ENCODE measurements at places on chromosomes 3 and 15.
A peak's percentile ranks its signal among the peaks of the same experiment; 100 is the strongest.

DNA sequence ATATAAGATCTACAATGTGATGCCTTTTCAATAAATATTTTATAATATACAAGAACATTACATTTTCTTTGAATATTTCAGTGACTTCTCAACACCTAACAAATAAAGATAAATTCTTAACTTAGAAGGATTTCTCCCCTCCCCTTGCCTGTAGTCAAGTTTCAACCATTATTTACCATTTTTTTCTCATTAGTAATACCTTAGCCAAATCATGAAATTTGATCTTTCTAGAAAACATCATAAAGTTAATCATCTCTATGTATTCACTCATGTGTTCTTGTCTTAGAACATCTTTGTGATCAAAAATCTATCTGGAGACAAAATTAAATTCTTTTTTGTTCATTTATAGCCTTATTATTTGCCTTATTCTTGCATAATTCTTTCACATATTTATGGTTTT lies 1201.8 kb upstream of the EPHA6 start:
- DNase-seq = no peak

DNA sequence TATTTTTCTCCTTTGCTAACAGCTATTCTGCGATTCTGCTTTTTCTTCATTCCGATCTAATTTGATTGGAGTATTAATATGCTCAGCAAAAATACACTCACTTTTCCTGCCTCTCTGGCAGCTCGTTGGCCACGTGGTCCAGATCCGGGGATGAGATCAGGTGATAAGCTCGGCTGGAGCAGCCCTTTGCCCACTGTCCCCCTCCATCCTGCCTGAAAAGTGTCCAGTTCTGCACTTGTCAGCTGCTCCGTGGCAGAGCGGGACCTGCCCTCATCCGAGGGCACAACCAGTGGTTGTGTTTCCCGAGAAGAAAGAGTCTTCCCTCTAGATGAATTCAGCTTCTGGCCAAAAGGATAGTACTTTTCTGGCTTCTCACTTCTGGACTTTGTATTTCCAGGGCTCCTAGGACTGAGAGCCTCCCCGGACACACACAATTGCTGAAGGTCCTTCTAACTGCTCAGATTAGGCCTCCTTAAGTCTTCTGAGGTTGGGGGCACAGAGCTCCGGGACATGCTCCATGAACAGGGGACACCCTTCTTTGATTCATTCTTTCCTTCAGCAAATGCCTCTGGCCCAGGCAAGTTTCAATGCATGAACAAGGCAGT lies 103.9 kb upstream of the ALDH1A3 start:
- DNase-seq = no peak

DNA sequence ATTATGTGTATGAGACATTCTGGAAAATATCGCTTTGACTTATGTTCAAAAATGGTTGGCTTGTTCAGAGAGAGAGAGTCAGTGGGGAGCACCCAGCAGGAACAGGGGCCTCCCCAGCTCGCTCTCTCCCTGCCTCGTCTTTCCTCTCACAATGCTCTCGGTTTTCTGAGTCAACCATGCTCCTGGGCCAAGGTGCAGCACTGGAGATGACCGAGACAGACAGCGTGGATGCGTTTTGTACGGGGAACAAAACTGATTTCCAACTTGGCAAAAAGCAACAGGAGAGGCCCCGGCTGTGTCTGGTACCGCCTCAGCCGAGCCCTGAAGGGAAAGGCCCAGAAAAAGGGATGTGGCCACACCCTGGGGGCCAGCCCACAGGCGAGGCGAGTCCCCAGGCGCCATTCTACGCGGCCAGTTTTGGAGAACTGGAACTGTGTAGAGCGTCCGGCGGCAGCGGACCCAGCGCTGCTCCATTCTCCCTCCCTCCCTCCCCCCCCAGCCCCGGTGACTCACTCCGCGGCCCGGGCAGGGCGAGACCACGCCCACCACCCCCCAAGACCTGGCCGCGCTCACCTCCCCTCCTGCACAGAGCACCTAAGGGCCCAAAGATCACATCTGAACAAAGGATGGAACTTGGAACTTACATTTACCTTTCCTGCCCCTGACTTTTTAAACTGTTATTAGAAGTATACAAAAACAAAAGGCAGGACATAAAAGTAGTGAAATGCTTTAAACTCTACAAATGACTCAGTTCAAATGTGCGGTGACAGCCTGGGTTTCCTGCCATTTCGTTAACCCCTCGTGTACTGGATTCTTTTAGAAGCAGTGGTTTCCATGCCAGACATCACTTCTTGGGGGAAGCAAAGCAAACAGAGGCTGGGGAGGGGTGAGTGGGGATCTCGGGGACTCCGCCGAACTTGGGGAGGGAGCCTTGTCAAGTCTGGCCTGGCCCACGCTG lies 12.7 kb downstream of the ATP10A start:
- DNase-seq = peak; percentile 74

DNA sequence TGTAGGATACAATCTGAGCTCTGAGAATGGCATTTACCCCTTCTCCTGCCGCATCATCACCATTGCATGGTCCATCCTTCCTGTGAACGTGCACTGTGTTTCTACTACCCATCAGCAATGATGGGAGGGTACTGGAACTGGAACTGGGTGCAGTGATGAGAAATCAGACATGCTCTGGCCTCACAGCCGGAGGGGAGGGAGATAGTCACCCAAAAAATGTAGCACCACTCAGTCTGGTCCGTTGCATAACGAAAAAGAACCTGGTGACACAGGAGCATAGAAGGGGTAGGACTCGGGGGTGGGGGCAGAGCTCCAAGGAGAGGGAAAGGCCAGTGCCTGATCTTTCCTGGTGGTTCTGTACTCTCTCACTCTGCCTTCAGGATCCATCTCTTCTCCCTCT lies 205.0 kb downstream of the RPLP1 start:
- DNase-seq = no peak

DNA sequence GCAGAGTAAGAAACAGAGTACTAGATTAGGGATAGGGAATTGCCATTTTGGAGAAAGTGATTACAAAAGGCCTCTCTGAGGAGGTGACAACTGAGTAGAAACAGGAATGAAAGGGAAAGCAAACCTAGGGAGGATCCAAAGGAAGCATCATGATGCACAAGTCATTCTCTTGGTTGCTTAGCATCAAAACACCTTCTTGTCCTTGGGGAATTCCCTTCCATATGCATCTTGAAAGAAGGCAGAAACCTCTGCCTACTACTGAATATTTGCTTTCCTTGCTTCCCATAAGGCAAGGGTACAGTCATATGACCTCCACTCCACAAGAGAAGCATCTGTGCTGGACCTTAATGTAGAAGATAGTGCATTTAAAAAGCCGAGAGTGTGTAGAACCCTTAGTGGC lies 24.1 kb downstream of the GABPB1 start:
- no peak for DNase-seq

- DNase-seq = peak; percentile 52
Observed at GRCh38 chr3:124032881-124033359, 41.0 kb upstream of the ROPN1 start.

- DNase-seq = no peak
Observed at GRCh38 chr3:39350714-39351113, 21.2 kb downstream of the CCR8 start.

GRCh38 chr15:37031198-37031597 lies 69.2 kb downstream of the MEIS2 start:
- no peak for DNase-seq

DNA sequence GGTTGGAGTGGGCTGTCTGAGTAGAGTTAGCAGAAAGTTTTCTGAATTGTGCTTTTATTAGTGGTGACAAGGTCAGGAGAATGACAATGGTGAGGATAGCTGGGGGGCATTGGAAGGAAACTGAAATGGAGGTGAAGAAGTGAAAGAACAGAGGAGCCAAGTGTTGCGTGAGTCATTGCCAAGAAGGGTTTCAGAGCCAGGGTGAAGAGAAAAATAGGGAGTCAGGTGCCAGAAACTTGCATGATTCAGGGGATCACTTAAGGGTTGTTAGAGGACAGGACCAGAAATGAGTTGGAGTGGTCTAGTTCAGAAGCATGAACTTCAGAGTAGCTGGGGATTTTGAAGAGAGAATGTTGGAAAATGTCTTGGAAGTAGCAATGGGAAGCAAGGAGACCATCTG lies 86.0 kb upstream of the GALNT15 start:
- no peak for DNase-seq

DNA sequence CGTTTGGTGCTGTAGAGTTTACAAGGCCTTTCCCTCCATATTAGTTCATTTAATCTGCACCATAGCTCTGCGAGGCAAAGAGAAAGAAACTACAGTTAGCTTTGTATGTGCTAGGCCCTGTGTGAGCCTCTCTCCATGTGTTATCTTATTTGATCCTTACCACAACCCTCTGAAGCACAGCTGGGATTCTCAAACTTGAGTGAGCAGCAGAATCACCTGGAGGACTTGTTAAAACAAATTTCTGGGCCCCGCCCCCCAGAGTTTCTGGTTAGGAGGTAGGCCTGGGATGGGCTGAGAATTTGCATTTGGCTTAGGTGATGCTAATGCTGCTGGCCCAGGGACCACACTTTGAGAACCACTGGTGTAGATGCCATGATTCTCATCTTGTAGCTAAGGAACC lies 12.3 kb downstream of the CA12 start:
- no peak for DNase-seq

DNA sequence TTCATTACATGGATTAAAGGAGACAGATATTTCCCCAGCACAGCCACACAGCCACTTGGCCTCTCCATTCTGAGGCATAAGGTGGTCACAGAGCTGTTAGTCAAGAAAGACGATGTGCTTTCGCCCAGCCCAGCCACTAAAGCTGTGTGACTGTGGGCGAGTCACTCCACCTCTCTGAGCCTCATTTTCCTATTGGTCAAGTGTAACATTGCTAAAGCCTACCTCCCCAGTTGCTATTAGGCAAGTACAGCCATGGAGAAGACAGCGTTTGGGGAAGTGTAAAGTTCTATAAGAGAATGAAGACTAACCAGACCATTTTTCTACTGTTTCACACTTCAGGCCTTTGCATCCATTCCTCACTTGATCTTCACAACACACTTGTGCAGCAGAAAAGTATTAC lies 24.1 kb downstream of the TMEM40 start:
- no peak for DNase-seq

GRCh38 chr3:129226374-129226773 lies 23.0 kb upstream of the COPG1 start:
- DNase-seq = peak; percentile 89

DNA sequence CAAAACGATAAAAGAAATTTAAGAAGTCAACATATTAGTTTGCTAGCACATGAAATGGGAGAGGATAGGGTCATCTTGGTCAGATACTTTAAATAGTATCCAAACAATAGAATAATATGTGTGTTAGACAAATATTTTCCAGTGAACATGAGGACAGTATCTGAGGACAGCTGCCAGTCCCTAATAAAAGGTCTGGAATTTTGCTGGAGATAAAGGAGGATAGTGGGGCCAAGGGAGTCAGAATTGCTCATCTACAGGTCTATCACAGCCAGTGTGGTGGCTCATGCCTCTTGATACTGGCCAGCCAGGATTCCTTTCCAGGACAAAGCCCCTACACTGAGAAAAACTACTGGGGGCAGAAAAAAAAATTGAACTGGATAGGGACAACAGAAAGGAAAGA lies 74.0 kb downstream of the HERC1 start:
- DNase-seq = no peak

GRCh38 chr15:61159901-61160300 lies 69.2 kb downstream of the RORA start:
- DNase-seq = no peak

- DNase-seq = peak; percentile 49
Observed at GRCh38 chr3:40476478-40477470, at the start of gene ZNF619. TSS of gene ZNF619 (plus strand) at chr3:40477122. CDS start at chr3:40477980, 858 bp downstream.

- DNase-seq = no peak
Observed at GRCh38 chr3:184814214-184814613, 2.2 kb downstream of the VPS8 start.

DNA sequence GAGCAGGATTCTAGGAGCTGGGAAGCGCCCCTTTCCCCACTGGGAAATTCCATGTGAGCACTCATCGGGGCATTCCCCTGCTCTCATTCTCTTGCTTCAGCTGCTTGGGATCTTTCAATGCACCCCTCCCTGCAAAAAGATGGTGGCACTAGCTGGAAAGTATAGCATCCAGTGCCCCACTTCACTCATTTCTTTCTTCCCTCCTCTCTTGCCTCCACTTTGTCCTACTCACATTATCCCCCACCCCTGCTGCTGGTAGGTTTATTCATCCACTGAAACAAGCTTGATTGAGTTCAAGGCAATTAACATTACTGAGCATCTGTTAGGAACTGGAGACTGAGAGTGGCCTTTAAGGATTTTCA lies 84.8 kb upstream of the LIMD1 start:
- no peak for DNase-seq

DNA sequence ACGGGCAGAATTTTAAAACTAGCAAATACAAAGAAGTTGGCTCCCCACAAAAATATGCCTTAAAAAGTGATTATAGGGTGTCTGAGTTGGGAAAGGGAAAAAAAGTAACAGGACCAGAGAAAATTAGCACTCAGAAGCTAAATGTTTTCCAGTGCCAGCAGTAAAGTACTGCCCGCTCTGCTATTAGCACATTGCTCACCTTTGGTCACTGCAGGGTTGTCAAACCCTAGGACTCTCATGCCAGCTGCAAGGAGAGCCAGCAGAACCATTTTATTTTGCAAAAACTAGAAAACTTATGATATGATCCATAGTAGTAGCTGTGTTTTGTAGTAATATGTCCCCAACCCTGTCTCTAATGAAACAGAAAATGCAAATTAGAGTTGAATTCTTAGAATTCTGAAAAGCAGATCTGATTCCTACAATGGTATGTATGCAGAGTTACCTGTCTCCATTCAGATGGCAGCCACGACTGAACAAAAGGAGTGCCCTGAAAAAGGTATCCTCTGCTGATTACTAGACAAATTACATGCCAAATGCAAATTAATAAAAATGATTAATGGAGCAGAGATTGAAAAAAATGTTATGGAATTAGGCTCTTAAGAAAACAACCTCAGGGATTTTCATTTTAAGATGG lies 150.3 kb downstream of the SNRK start:
- DNase-seq = no peak

GRCh38 chr3:57903124-57903890 lies 104.9 kb upstream of the FLNB start:
- no peak for DNase-seq

DNA sequence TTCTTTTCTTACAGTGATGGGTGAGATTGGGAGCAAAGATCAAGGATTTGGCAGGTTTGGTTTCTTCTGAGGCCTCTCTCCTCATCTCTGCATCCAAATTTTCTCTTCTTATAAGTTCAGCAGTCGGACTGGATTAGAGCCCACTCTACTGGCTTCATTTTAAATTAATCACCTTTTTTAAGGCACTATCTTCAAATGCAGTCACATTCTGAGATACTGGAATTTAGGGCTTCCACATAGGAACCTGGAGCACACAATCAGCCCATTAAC lies 56.5 kb upstream of the PLSCR4 start:
- DNase-seq = no peak

Data from GM04504 (cell line).